ENCODE measurements at places on chromosomes 1 and 21. TPM values are rescaled to one million over a fixed set of nuclear protein-coding genes. Genes with fewer than 3 reads are reported as not detected.

- DNase-seq, result no peak
Observed at GRCh38 chr1:43577655-43578542, 47.2 kb downstream of the PTPRF start.

- DNase-seq, result no peak
Observed at GRCh38 chr1:30681782-30682181, 41.6 kb downstream of the MATN1 start.

The RNASEL gene
- 12.7 TPM for polyA plus RNA-seq

The XCL1 gene
- not detected for polyA plus RNA-seq

DNA sequence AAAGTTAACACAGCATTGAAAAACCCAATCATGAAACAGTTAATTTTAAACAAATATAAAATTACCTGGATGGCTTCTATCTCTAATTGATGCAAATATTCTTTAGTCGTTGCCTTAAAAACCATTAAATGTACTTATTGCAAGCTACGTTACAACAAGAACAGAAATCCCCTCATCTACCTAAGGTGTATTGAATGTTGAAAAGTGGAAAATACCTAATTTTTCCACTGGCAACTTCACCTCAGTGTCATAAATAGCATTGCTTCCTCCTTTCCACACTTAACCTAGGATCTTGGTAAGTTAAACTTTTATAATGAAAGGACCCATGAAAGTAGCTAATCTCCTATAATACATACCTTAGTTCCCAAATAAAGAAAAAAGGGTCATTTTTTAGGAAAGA, 5.4 kb downstream of the GADD45A start:
- DNase-seq, result no peak

- no peak for DNase-seq
Observed at GRCh38 chr1:173020138-173020750, 30.5 kb downstream of the TNFSF18 start.

DNA sequence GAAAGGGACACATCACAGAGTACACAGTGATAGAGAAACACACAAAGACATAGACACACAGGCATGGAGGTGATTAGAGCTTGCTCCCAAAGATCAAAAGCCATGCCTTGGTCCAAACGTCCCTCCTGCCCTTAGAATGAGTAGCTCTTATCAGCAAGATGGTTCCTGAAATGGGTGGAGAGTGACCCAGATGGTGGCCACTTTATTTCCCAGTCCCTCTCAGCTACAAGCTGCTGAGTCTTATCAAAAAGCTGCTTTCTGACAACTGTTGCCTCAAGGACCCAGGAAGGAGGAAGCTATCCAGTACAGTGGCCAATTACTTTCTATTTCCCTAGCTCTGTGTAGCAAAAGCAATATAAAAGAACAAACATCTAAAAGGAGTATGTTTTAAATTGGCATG, 7.7 kb upstream of the CLCA1 start:
- DNase-seq, result no peak

The SYT2 gene
- polyA plus RNA-seq, result 2.7 TPM

DNA sequence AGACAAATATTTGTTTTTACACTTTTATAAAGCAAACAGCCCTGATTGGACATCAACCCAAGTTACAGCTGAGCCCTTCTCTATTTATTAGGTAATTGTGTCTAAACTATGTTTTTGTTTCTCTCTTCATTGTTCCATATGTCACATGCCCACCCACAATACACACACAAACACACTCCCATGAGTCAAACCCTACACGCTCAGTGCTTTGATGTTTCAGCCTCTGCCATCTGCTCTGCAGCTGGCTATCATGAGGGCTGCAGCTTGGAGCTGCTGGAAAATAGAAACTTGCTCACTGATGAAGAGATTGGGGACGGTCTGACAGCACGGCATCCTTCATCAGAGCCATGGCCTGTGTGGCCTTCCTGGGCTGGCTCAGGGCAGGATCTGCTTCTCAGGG, 41.7 kb downstream of the PSMG1 start:
- no peak for DNase-seq

The MLLT11 gene
- polyA plus RNA-seq, result 25.4 TPM

The KPRP gene
- not detected for polyA plus RNA-seq

The LHX8 gene
- polyA plus RNA-seq, result not detected

The PLCH2 gene
- 0.80 TPM for polyA plus RNA-seq

DNA sequence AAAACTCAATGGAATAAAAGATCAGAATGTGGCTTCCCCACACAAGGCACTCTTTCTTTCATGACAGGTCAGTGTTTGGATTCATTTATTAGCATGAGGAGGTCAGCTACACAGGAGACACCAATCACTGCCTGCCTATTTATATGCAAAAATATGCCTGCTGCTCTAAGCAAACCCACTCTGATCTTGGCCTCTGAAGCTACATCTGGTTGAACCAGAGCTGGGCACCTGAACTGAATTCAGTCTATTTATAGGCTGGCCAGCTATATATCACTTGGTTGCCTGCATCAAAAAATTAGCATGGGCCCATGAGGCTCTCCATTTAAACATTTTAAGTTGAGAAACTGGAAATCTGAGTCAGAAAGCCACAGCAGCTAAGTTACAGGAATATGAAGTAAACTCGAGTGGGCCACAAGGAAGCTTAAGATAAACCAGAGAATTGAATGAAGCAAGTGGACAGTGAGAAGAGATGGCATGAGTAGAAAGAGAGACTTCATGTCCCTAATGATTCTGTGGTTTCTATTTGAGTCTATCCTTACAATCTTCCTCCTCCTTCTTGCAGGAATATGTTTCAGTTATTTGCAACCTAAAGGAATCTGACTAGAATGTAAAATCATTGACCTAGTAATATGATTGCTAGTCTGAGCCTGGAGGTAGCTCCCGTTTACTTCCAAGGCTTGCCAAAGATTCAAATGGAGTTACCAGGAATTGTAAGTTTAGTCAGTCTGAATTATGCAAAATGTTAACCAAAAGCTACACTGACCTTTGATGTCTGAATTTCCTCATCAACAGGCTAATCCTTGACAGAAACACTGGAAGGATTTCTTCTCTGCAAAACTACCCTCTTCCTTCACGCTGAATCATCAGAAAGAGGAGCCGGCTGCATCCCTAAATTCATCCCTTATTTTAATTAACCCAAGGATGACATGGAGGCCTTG, 17.7 kb downstream of the DDAH1 start:
- no peak for DNase-seq

GRCh38 chr1:2643414-2644077, 10.7 kb upstream of the MMEL1 start:
- no peak for DNase-seq

The OR2L3 gene
- not detected for polyA plus RNA-seq

The FCRLA gene
- polyA plus RNA-seq, result not detected

All from left kidney (tissue), 8 donors.